Left renal pelvis (tissue), 4 donors: ENCODE measurements at places on chromosomes 3 and 15. TPM values are rescaled to one million over a fixed set of nuclear protein-coding genes. Genes with fewer than 3 reads are reported as not detected.

The TRIM59 gene
- 15.6 TPM for polyA plus RNA-seq

The ECT2 gene
- 35.2 TPM for polyA plus RNA-seq

GRCh38 chr3:170330366-170330765 lies 27.1 kb upstream of the SKIL start:
- no peak for DNase-seq

The BOC gene
- polyA plus RNA-seq = 26.0 TPM

GRCh38 chr3:13976469-13976868 lies 96.6 kb upstream of the WNT7A start:
- no peak for DNase-seq

- DNase-seq = no peak
Measured at GRCh38 chr3:178329936-178330335, 206.3 kb upstream of the KCNMB2 start.

GRCh38 chr3:132047209-132047608 lies 12.4 kb upstream of the CPNE4 start:
- no peak for DNase-seq
